ENCODE measurements at places on chromosomes 4 and X.

GRCh38 chr4:7673121-7673520 is 238.4 kb upstream of the PSAPL1 start:
- DNase-seq: no peak

- no peak for DNase-seq
Measured at GRCh38 chr4:113591982-113592381, 169.6 kb downstream of the CAMK2D start.

DNA sequence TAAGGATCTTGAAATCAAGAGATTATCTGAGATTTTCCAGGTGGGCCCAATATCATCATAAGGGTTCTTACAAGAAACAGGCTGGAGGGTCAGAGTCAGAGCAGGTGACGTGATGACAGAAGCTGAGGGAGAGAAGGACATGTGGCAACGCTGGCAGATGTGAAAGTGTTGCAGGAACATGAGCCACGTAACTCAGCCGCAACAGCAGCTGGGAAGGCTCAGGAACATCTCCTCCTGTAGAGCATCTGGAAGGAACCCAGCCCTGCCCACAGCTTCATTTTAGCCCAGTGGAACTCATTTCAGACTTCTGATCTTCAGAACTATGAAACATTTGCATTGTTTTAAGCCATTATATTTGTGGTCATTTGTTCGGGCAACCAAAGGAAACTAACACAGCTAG is 156.3 kb upstream of the VEGFC start:
- DNase-seq: no peak

GRCh38 chr4:26127851-26128337 is 192.9 kb upstream of the RBPJ start:
- DNase-seq: no peak

- no peak for DNase-seq
Measured at GRCh38 chr4:25117716-25118472, 42.4 kb downstream of the SEPSECS start.

- DNase-seq: no peak
Measured at GRCh38 chrX:54007682-54008081, 36.6 kb downstream of the PHF8 start.

DNA sequence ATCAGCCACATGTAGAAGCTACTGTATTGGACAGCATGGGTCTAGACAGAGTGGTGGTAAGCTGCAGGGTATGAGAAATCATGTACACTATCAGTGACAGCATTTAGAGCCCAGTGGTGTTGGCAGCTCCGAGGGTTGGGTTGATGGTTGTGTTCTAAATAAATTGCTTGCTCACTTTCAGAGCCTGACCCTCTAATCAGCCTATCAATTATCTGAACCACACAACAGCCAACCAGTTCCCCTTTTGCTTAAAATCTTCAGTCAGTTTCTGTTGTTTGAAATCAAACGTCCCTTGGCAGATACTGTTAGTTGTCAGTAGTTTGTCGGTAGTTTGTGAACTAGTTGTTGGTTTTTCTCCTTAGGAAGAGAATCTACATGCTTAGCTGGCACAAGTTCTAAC is 99.8 kb upstream of the RAI2 start:
- DNase-seq: no peak

GRCh38 chr4:24131954-24132673 is 242.3 kb upstream of the PPARGC1A start:
- no peak for DNase-seq

DNA sequence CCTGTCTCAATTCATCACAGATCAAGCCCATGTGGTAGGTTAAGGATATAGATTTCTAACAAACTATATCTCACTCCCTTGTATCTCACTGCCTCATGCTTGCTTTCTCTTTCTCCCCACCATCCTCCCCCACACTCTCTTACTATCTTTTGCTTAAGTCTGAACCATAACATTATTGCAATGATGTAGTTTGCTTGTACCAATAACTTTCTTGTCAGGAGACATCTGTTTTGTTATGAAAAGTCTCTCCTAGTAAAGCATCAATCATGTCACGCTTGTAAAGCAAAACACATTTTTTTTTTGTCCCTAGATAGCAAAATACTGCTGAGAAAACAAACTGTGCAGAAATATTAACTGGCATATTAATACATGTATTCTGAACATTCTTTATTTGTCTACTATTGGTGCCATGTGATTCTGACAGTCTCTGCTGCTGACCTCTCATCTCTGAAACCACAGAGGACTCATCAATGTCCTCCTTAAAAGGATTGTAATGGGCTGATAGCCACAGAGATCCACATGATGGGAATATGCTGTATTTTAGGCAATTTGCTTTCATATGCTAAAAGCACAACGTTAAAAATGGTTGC is 217.5 kb downstream of the VEGFC start:
- no peak for DNase-seq

Measured in activated naive CD8-positive, alpha-beta T cell treated with anti-CD3 and anti-CD28 coated beads, Interleukin-2, amount 50 U/mL, for 16 hours (primary cell).